ENCODE measurements at places on chromosomes 2 and 18.

- DNase-seq, result peak; percentile 86
Measured at GRCh38 chr2:241965931-241966412, 96.4 kb downstream of the RTP5 start.

GRCh38 chr2:209425471-209426071, 1.7 kb downstream of the MAP2 start:
- peak; percentile 18 for DNase-seq

DNA sequence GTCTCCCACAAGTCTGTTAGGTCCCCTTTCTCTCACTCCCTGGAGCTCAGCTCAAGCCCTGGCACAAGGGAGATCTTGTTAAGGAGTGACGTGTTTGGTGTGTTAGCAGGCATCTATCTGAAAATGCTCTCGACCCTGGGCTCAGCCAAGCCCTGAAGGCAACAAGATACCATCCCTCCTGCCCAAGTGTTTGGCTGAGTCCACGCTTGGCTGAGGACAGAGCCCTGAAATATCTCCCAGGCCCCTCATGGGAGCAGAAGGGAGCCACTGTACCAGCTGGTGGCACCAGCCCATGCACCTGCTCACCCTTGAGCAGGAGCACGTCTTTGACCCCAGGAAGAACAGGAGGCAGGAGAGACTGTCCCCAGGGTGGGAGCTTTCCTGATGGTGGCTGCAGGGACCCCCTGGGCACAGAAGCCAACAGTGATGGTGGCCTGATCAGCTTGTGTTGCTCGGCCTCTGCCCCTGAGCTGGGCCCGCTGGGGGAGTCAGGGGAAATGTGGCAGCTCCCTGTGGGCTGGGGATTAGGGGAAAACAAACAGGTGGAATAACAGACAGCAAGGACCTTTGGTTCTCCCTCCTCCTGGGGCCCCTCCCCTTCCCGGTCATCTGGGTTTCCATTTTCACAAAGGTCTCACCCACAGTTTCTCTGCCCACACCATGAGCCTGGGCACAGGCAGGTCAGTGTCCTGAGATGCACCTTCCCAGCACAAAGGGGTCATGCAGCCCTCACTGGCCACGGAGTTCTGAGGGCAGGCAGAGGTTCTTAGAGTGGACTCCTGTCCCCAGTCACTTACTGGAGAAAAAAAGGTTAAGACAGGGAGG, 91.6 kb downstream of the RHOB start:
- DNase-seq, result no peak

GRCh38 chr2:15780234-15780633, 160.1 kb upstream of the MYCN start:
- DNase-seq, result no peak

- DNase-seq, result no peak
Measured at GRCh38 chr18:31572368-31572767, 19.3 kb upstream of the TTR start.

- DNase-seq, result no peak
Measured at GRCh38 chr18:37544217-37544616, 21.4 kb downstream of the CELF4 start.

GRCh38 chr2:215870088-215870490, 143.3 kb downstream of the MREG start:
- peak; percentile 54 for DNase-seq

DNA sequence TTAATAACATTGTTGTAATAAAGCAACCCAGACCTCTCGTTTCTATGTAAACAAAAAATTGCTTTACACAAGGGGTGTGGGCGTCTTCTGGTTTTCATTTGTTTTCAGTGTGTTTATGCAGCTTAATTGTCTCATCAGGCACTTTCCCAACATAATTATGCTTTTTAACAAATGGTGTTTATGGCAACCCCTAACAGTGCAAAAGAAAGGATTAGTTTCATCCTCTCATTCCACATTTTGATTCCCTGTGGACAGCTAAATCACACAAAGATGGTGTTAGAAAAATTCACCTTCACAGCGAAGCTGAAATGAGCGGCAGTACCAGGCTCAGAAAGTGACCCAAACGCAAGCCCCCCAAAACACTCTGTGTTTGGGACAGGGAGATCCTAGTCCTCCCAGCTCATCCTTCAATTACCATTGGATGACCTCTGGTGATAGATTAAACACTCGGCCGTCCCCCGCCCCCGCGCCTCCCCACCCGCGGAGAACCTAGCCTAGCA, 724 bp downstream of the FTCDNL1 start:
- DNase-seq, result peak; percentile 11

- DNase-seq, result no peak
Measured at GRCh38 chr2:41856946-41857345, 190.9 kb upstream of the PKDCC start.

DNA sequence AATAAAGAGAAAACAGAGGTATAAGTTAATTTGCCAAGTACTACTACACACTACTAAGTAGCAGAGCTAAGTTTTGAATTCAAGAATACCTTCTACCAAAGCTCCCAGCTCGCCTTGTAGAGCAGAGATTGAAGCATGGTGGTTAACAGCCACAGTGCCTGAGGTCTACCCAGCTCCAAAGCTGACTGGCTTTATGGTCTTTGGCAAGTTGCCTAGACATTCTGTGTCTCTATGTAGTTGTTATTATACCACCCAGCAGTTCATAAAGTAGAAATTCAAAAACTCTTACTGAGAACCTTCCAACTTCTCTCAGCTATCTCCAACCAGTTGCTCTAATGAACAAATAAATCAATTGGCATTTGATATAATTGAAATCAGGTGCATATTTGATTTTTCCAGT, 87.8 kb downstream of the PDE11A start:
- DNase-seq, result no peak

Measured in inflammatory macrophage (primary cell).